Activated CD4-positive, alpha-beta T cell treated with anti-CD3 and anti-CD28 coated beads for 36 hours (primary cell): ENCODE measurements at places on chromosomes 2 and 18. TPM values are rescaled to one million over a fixed set of nuclear protein-coding genes. Genes with fewer than 3 reads are reported as not detected.

DNA sequence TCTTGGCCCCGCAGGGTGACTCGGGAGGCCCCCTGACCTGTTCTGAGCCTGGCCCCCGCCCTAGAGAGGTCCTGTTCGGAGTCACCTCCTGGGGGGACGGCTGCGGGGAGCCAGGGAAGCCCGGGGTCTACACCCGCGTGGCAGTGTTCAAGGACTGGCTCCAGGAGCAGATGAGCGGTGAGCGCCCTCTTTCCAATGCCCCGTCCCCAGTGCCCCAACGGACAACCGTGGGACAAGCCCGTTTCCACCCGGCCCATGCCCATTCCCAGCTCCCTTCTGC lies 2.6 kb upstream of the CHRND start:
- H3K27me3 ChIP-seq: peaks cover 27% of the 10 kb centered on the region
- H3K36me3 ChIP-seq: no peaks in the 10 kb centered on the region
- no peak overlapping the region for H3K4me3 ChIP-seq

- no peaks in the 10 kb centered on the region for H3K36me3 ChIP-seq
- H3K27ac ChIP-seq: no peak overlapping the region
- peaks cover 11% of the 10 kb centered on the region for H3K27me3 ChIP-seq
- DNase-seq: no peak
- no peak overlapping the region for H3K4me3 ChIP-seq
Observed at GRCh38 chr18:51654488-51655326, 457.2 kb upstream of the MEX3C start.

GRCh38 chr18:2913398-2914005 lies 66.7 kb downstream of the EMILIN2 start:
- H3K27ac ChIP-seq: peak overlapping the region; percentile 25
- no peak overlapping the region for H3K4me3 ChIP-seq
- H3K4me1 ChIP-seq: peaks cover 8% of the 10 kb centered on the region
- no peaks in the 10 kb centered on the region for H3K27me3 ChIP-seq

GRCh38 chr18:69889009-69889408 lies 58.7 kb downstream of the CD226 start:
- peak overlapping the region; percentile 78 for H3K27ac ChIP-seq
- H3K4me1 ChIP-seq: peaks cover 87% of the 10 kb centered on the region
- peak overlapping the region; percentile 24 for H3K4me3 ChIP-seq
- peak; percentile 52 for DNase-seq
- peaks cover 52% of the 10 kb centered on the region for H3K36me3 ChIP-seq

GRCh38 chr2:213545481-213545880 lies 261.2 kb downstream of the SPAG16 start:
- no peaks in the 10 kb centered on the region for H3K4me1 ChIP-seq
- DNase-seq: no peak

DNA sequence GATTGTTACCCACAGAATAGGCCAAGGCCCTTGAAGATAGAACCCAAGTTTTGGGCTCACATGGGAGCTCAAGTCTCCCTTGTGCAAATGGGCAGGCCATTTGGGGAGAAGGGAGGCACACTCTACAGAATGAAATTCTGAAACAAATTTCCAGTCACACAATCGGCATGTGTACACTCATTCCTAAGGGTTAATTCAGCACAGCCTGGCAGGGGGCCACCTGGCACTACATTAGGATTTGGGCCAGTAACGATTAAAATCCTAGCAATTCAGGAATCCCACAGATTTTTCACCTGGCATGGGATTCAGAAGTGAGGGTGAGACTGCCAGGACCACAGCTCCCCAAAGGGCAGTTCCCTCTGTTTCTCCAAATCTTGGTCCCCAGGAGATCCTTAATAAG lies 46.4 kb downstream of the BMP10 start:
- peaks cover 51% of the 10 kb centered on the region for H3K36me3 ChIP-seq
- no peak for DNase-seq
- no peak overlapping the region for H3K4me3 ChIP-seq
- H3K27ac ChIP-seq: peak overlapping the region; percentile 56
- H3K27me3 ChIP-seq: no peaks in the 10 kb centered on the region

DNA sequence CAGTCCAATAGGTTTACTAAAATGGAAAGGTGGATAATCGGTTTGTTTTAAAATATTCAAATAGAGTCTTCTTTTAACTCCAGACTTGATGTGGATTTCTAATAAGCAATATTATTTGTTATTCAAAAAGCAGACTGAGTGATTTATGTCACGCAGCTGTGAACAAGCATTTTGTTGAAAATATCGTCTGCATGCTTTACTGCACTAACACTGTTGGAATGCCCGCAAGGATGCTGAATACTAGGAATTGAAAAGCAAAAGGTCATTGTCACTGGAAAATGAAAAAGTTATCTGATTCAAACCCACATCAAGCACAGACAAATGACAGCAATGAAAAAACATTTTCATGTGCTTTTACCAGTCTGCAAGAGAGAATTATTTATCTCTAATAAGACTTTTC lies 31.1 kb downstream of the CHN1 start:
- H3K27ac ChIP-seq: no peak overlapping the region
- H3K27me3 ChIP-seq: peaks cover 8% of the 10 kb centered on the region
- peaks cover 8% of the 10 kb centered on the region for H3K4me1 ChIP-seq

DNA sequence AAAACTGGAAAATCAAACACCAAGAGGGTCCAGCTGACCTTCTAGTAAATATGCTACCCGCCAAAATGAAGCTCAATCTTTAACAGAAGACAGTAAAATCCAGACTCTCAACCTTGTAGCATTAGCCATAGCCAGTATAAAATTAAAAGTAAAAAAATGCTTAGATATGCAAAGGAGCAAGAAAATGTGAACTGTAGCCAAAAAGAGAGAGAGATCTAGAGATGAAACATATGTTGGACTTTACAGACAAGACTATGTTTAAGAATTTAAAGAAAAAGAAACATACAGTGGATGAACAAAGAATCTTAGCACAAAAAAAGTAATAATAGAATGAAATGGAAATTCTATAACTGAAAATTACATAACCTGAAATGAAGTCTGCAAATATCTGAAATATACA lies 344.5 kb downstream of the LRATD1 start:
- DNase-seq: no peak
- no peaks in the 10 kb centered on the region for H3K36me3 ChIP-seq
- peaks cover 5% of the 10 kb centered on the region for H3K4me1 ChIP-seq
- peaks cover 15% of the 10 kb centered on the region for H3K27me3 ChIP-seq
- H3K27ac ChIP-seq: no peak overlapping the region

GRCh38 chr2:68909793-68910674 lies 38.8 kb upstream of the BMP10 start:
- DNase-seq: peak; percentile 88
- H3K4me3 ChIP-seq: no peak overlapping the region
- H3K4me1 ChIP-seq: peaks cover 36% of the 10 kb centered on the region
- no peaks in the 10 kb centered on the region for H3K36me3 ChIP-seq
- no peaks in the 10 kb centered on the region for H3K27me3 ChIP-seq
- peak overlapping the region; percentile 69 for H3K27ac ChIP-seq

The IL18RAP gene
- 6.8 TPM for total RNA-seq

The TANK gene
- total RNA-seq: 54.6 TPM

The TSPYL6 gene
- total RNA-seq: not detected

The SLC9A4 gene
- not detected for total RNA-seq

The ABCB11 gene
- not detected for total RNA-seq
